ENCODE measurements at places on chromosomes 1 and 21.

DNA sequence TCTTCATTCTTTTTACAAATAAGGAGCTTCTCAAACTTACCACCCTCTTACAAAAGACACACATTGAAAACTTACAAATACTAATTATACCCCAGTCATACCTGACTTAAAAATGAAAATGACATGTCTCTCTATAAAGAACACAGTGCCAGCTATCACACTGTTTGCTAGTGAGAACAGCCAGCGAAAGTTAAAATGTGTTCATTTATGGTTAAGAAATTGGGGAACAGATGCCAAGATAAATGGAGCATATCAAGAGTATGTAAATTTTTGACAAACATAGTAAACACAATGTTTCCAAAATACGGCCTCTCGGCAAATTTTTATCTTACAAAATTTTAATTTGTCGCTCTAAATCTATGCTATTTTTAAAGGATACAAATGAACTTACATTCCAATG, 1422.9 kb downstream of the KCNT2 start:
- no peak for DNase-seq

DNA sequence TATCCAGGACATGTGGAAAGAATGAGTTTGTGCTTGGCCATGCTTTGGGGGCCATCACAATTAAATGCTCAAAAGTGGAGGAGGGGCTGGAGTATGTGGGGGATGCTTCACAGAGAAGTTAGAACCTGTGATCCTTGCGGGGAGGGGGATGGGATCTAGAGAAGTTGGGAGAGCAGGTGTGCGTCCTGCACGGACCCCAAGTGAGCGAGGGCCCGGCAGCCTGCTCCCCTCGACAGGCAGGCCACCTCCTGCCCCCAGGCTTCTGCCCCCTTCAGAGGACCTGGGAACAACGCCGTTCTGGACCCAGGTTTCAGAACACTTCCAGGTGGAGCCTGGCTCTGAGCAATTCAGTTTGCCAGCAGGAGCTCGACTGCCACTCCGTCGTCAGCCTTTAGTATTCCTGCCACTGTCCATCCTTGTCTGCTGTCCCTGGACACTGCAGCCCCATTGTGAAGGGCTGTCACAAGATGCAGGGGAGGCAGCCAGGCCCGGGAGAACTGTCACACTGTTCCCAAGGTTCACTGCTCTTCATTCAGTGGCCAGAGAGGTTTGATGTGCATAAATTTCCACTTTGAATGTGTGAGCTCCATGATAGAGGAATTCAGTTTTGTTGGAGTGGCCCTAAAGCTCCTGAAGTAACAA, 112.2 kb downstream of the DHRS3 start:
- DNase-seq: no peak

DNA sequence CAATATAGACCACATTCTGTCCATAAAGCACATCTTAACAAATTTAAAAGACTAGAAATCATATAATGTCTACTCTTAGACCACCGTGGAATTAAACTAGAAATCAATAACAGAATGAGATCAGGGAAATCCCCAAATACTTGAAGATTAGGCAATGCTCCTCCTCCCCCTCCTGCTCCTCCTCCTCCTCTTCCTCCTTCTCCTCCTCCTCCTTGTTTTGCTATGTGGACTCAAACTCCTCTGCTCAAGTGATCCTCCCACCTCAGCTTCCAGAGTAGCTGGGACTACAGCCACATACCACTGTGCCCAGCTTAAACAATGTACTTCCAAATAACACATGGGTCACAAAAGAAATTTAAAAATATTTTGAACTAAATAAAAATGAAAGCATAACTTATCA, 134.2 kb downstream of the GRIK3 start:
- DNase-seq: no peak

GRCh38 chr1:35845766-35846165, 37.2 kb upstream of the AGO1 start:
- DNase-seq: no peak

GRCh38 chr21:44557491-44558328, 885 bp downstream of the KRTAP10-3 start:
- no peak for DNase-seq

GRCh38 chr1:94544706-94545490, 3.3 kb upstream of the F3 start:
- no peak for DNase-seq

- peak; percentile 8 for DNase-seq
Observed at GRCh38 chr1:161905269-161905884, 118.3 kb downstream of the OLFML2B start.

GRCh38 chr21:45141507-45141906, 67.1 kb downstream of the ADARB1 start:
- DNase-seq: no peak

GRCh38 chr1:91759076-91759475, 126.9 kb downstream of the TGFBR3 start:
- no peak for DNase-seq

DNA sequence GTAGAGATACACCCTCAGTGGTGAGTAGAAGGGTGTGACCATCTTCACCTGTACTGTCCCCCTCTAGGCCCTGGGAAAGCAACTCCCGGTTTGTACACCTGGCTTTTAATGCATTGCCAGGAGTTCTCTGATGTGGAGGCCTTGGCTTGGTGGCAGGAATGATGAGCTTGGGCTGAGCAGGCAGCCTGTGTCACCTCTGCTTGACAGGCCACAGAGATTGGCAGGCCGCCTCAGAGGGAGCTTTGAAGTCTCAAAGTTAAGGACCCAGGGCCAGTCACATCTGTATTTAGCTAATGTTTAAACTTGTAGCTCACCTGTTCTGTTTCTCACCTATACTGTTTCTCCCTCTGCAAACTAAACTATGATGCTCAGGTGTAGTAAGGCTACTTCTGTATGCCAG, 28.5 kb downstream of the HUNK start:
- no peak for DNase-seq

DNA sequence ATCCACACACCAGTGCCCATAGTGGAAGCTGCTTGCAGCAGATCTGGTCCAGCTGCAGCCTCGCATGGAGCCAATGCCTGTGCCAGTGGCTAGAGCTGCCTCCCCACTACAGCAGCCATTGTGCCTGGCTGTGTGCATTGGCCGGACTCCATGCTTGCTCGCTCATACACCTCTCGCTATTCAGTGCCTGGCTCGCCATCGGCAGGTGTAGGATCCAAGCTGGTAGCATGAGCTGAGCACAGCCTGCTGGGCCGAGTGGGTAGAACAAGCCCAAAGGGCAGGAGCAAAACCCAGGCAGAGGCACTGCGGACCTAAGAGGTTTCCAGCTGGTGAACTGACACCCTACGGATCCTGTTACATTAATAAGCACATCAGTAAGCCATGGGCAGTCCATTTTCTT, 1184.1 kb downstream of the AMY1C start:
- DNase-seq: no peak

- peak; percentile 71 for DNase-seq
Observed at GRCh38 chr1:15417059-15417934, 7.6 kb downstream of the EFHD2 start.

Data from activated naive CD4-positive, alpha-beta T cell treated with Interleukin-2 at 50 U/mL for 16 hours (primary cell).